Activated CD4-positive, alpha-beta T cell treated with anti-CD3 and anti-CD28 coated beads for 24 hours (primary cell): ENCODE measurements at places on chromosomes 6 and 20.

DNA sequence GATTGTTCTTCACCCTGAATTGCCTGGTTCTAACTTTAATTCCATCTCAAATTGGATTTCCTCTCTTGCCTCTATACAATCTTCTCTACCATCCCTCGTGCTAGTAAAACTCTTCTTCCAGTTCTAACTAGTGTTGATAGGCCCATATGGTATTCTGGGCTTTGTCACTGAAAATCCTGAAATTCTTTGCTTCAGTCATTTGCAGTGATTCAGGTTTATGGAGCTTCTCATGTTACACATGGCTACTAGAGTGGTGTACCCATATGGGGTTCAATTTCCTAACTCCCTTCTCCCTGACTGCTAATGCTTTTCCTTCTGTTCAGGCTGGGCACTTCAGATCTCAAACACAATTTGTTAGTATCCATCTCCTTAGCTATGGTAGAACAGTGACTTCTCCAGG, 956.6 kb downstream of the KIF16B start:
- DNase-seq: no peak

GRCh38 chr6:12656906-12657305, 59.7 kb upstream of the PHACTR1 start:
- no peak for DNase-seq

GRCh38 chr6:136539967-136540652, 10.1 kb downstream of the MAP7 start:
- no peak for DNase-seq

DNA sequence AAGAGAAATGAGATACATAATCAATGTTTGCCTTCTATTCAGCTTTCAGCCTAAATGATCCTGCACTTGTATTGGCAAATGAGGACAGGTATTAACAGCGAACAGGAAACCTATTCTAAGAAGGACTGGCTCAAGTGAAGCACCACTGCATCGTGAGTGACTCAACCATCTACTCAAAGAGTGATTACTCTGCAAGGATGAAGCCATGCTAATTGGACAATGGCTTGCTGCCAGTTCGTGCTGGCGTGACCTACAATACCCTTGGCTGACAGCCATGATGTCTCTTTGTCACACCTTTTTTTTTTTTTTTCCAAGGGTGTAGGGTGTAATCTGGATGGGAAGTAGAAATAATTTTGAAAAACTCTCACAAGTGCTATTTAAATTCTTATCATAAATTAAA, 104.9 kb downstream of the GJA10 start:
- no peak for DNase-seq

DNA sequence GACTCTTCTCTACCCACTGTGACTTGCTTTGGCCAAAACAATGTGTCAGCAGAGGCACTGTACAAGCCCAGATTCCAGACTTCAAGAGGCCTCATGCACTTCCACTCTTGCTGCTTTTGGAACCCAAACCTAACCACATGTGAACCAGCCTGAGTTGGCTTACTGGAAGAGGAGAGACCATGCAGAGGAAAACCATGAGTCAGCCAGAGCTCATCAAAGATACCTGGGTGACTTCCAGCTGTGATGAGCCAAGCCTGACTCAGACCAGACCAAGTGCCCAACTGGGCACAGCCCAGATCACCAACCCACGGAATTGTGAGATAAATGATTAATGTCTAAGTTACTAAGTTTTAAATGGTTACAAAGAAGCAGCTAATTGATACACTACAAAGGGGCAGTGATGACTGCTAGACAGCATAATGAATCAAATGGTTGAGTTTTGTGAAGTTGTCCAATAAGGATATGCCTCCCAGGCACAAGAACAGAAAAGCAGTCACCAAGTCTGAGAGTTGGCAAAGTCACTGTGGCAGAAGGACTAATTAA, 16.2 kb upstream of the BEND6 start:
- no peak for DNase-seq

DNA sequence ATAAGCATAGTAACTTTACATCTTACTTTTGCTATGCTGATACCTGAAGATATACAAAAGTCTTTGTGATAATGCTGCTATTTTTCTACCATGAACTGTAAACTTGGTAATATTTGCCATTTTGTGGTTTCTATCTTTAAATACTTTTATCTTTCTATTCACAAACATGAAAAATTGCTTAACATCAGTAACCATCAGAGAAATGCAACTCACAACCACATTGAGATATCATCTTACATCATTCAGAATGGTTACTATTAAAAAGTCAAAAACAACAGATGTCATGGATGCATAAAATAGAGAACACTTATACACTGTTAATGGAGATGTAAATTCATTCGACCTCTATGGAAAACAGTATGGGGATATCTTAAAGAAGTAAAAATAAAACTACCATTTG, 112.0 kb downstream of the TRDN start:
- no peak for DNase-seq

DNA sequence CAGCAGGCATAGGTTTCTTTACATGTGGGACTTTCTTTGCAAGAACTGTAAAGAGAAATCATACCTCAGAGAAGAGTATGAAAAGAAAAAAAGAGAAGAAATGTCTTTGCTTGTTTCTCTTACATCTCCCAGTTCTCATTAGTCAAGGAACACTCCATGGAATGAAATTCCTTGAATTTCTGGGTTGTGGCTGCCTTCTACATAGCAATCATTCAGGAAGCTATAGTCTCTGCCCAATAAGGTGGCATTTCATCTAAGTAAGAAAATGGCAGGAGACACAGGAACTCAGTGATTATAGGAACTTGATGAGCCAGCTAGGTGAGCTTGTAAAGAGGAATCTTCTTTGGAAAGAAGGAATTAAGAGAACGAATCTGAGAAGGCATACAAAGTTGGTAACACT, 197.0 kb upstream of the FKBP1C start:
- DNase-seq: no peak

DNA sequence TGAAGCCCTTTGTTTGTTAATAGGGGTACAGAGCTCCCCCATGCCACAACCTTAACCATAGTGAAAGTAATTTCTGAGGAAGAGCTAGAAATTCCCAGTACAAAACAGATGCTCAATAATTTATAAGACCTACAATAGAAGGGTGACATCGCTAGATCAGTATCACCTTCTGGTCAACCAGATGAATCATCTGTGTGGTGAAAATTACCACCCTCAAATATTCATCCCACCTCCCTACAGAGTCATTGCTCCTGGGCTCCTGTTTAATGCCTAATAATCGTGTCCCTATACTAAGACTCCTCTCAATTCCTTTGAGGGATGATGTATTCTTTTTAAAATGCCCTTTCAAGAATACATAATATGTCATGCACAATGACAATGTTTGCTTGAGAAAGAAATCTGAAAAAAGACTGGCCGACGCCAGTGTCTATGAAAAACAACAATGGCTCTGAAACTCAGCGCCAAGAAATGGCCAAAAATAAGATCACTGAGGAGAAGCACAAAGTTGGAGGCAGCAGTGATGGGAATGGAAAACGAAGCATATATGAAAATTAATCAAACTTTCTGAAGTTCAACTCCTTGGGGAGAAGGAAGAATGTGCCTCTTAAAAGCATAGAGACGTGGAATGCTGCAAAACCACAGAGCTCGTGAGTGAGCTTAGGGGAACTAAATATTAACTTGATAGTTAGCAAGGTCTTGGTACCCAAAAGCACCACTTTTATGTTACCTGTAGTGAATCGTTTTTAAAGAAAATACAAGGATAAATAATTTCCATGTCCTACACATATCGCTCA, 11.0 kb upstream of the ADGRF5 start:
- no peak for DNase-seq

- no peak for DNase-seq
These were observed 442.3 kb downstream of the EPHA7 start for GRCh38 chr6:92977018-92977417.

GRCh38 chr6:41503827-41504465, 42.2 kb upstream of the FOXP4 start:
- no peak for DNase-seq

DNA sequence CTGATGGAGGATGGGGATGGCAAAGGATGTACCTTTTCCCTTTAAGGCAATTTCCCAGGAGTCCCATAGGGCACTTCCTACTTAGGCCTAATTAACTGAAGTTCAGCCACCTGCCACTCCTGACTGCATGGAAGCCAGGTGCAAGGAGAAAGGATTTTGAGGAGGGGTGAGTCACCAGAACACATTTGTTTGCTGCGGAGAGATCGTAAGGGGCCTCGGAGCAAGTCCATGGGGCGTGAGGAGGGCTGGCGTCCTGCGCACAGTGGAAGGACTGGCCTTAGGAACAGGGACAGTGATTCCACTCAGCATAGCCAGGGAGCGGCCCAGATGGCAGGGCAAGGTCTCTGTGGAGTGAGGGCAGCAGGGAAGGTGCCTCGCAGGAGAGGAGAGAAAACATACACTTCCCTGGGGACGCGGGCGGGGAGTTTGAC, 11.8 kb upstream of the MAP1LC3A start:
- no peak for DNase-seq

DNA sequence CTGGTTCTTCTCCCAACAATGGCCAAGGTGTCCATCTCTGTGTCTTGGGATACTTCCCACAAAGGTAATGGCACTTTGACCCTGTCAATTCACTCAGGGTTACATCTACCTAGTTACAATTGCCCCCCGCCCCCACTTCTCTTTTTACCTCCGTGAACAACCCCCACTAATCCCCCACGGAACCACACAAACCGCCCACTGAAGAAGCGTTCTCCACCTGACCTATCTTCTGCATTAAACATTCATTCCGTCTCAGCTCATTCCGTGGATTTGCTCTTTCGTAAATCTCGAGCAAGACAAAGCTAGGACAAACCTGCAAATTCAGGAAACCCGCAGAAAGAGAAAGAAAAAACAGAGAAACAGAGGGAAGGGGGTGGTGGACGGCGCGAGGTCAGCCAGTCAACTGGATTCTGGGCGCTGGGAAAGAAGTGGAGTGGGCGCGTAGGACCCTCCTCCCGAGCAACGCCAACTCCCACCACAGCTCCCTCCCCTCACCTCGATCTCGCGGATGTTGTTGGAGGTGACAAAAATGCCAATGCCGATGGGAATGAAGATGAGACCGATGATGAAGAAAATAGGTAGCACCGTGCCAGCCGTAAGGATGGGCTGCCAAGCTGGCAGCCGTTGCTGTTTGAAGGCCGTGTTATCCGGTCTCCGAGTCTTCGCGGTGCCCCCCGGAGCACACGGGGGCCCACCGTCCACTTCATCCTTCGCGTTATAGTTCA, 523 bp downstream of the TMEM30A start:
- no peak for DNase-seq

GRCh38 chr20:60060593-60060992, 102.4 kb downstream of the CDH26 start:
- no peak for DNase-seq

- DNase-seq: no peak
These were observed 136.0 kb upstream of the AHI1 start for GRCh38 chr6:135633573-135633972.

DNA sequence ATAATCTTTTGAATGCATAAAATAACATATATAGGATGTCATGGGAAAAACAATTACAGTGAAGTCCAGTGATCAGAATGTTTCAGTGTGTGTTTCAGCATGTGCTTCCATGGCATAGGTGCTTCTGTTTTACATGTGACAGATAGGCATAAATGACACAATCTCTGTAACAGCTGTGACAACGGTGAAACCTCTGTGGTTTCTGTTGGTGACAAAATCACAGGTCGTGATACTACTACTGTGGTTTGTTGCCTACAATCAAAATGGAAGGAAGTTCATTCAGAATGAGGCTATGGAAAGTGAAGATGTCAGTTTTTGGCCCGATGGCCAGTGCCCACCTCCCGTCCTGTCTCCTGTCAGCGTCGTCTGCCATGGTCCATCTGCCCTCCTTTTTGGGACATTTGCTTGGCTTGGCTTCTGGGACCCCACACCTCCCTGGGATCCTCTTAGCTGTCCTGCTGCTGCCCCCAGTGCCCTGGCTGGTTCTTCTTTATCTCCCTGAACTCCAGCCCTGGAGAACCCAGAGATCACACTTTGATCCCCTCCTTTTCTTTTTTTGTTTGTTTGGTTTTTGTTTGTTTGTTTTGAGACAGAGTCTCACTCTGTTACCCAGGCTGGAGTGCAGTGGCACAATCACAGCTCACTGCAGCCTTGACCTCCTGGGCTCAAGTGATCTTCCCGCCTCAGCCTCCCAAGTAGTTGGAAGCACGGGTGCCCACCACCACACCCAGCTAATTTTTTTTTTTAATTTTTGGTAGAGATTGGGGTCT, 79.3 kb upstream of the NAA20 start:
- no peak for DNase-seq

- DNase-seq: no peak
These were observed 150.0 kb downstream of the PHACTR1 start for GRCh38 chr6:12866422-12867029.

- DNase-seq: no peak
These were observed 38.9 kb upstream of the FILIP1 start for GRCh38 chr6:75532521-75532920.

DNA sequence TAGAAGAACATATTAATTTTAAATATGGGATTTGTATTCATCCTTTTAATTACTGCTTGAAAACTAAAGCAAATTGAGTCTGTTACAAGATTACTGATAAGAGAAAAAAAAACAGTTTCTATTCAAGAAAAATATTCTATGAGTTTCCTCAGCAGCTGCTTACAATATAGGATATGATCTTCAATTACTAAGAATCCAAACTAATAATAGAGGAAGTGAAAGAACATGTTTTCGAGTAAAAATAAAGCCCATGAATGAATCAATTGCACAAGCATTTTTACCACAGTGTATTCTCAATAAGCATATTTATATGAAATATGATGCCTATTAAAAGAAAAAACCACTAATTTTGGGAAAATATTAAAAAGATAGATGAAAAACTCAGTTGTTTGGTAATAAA, 63.4 kb downstream of the AHI1 start:
- no peak for DNase-seq

GRCh38 chr6:128511506-128511905, 8.9 kb downstream of the PTPRK start:
- DNase-seq: no peak

- no peak for DNase-seq
These were observed 73.1 kb downstream of the MKKS start for GRCh38 chr20:10360878-10361277.

DNA sequence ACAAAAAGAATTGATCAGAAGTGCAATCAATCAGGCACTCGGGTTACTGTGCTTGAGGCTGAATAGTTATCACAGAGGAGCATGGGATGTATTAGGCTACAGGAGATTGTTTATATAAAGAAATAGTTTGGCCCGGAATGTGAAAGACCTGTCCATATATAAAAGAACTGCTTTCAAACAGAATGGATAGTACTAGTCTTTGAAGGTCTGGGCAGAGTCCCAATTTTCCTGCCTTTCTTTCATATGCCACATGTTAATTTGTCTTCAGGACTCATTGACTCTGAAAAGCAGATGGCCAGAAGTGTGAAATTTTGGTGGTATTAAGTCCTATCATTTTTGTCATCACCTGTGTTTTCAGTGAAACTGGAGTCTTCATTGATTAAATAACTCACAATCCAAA, 314.5 kb downstream of the EYA4 start:
- DNase-seq: no peak

GRCh38 chr20:57241363-57241991, 25.0 kb downstream of the BMP7 start:
- no peak for DNase-seq

- no peak for DNase-seq
These were observed 36.5 kb upstream of the HLA-G start for GRCh38 chr6:29791162-29791561.

GRCh38 chr20:47481330-47482216, 20.1 kb upstream of the NCOA3 start:
- DNase-seq: no peak
